Right cardiac atrium (tissue), 5 donors: ENCODE measurements at places on chromosomes 7 and 10. TPM values are rescaled to one million over a fixed set of nuclear protein-coding genes. Genes with fewer than 3 reads are reported as not detected.

CBLL1 gene
- 15.8 TPM for total RNA-seq

DNA sequence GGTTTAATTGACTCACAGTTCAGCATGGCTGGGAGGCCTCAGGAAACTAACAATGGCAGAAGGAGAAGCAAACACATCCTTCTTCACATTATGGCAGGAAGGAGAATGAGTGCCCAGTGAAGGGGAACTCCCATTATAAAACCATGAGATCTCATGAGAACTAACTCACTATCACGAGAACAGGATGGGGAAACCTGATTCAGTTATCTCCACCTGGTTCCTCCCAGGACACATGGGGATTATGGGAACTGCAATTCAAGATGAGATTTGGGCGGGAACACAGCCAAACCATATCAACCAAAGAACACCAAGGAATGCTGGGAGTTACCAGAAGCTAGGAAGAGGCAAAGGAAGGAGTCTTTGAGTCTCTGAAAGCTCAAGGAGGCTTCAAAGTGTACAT, 94.3 kb downstream of the IPMK start:
- DNase-seq, result no peak

- DNase-seq, result no peak
Observed at GRCh38 chr7:27101171-27101956, 1.1 kb downstream of the HOXA2 start.

DNA sequence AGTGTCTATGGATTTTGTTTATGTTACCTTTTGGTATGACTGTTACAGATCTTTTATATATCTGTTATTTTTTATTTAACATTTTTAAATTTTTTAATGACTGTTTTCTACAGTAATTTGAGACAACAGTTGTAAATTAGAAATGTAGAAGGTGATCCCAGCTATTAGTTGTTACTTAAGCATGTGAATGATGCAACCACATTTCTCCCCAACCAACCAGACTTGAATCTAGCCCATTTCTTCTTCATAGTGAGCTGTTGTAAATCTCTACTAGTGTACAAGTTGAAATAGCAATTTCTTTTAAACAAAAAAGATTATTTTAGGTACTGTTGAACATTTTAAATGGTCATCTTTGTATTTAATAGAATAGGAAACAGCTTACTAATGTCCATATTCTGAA, 18.0 kb downstream of the TMEM106B start:
- no peak for DNase-seq

ODAD2 gene
- 0.11 TPM for total RNA-seq

INSIG1 gene
- total RNA-seq, result 19.6 TPM

HOXA1 gene
- total RNA-seq, result 0.15 TPM

DNA sequence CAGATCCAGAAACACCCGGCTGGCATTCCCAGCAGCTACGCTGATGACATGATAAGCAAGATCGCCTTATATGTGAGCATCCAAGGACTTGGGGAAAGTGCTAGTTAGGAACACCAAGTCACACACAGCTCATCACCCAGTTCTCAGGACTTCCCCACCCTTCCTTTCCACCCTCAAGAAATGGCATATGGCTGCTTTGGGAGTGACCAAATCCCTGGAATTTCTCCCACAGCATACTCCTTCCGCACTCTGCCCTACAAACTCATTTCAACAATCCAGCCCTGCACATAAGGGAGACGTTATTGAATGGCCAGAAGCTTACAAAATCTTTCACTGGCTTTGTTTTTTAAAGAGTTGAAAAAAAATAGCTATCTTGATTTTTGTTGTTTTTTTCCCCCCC, 4.2 kb downstream of the ITIH5 start:
- no peak for DNase-seq
